ENCODE measurements at places on chromosomes 6 and 20.

DNA sequence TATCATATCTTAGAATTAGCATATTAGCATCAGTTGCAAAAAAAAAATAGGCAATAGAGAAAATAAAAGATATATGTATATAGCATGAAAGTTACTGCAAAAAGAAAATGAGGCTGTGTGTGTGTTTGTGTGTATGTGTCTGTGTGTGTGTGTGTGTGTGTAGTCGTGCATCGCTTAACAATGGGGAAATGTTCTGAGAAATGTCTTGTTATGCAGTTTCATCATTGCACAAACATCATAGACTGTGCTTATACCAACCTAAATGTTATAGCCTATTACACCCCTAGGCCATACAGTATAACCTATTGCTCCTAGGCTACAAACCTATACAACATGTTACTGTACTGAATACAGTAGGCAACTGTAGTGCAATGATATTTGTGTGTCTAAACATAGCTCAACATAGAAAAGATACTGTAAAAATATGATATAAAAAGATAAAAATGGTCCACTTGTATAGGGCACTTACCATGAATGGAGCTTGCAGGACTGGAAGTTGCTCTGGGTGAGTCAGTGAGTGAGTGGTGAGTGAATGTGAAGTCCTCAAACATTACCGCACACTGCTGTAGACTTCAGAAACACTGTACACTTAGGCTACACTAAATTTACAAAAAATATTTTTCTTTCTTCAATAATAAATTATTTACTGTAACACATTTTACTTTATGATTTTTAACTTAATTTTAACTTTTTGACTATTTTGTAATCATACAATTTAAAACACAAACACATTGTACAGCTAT lies 805.1 kb downstream of the KIF16B start:
- no peak for DNase-seq

DNA sequence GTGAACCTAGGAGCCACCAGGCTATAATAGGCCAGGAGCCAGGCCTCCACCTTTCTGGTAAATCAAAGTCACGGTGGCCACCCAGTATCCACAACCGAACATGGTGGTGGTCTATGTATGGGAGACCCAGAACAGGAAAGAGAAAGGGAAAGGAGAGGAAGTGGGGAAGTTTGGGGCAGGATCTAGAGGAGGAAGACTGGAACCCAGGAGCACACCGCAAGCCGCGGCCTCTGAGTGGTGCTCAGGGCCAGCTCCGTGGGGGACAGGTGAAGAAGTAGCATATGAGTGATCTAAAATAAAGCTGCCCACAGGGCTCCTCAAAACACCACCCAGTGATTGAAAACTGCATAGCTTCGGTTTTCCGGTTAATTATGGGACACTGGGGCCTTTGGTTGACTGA lies 214.8 kb downstream of the ZDHHC14 start:
- DNase-seq, result no peak

DNA sequence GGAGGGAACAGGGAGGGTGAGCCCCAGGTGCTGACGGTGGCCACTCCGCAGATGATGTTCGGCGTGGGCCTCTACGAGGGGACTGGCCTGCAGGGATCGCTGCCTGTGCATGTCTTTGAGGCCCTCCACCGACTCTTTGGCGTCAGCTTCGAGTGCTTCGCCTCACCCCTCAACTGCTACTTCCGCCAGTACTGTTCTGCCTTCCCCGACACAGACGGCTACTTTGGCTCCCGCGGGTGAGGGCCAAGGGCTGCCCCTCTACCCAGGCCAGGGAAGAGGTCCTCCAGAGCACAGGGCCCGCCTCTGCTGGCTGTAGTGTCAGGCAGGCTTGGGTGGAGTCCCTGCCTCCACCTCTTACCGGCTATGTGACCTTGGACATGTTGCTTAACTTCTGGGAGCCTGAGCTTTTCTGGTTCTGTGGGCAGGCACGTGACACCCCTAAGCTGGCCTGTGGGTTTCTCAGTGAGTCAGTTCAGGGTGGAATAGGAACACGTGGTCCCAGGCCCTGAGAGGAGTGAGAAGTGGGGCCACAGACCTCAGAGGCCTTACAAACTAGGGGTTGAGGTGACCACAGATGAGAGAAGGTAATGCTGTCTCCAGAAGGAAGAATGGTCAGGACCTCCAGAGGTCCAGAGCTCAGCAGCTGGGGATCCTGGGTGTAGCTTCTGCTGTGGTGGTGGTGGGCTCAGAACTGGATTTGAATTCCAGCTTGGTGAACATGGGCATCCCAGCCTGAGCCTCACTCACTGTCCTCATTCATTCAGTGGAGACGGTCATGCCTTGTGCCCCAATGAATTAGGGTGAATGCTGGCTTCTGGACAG lies 11.9 kb downstream of the PCIF1 start:
- DNase-seq, result no peak

- DNase-seq, result no peak
These were observed 112.7 kb downstream of the FHL5 start for GRCh38 chr6:96675597-96675996.

DNA sequence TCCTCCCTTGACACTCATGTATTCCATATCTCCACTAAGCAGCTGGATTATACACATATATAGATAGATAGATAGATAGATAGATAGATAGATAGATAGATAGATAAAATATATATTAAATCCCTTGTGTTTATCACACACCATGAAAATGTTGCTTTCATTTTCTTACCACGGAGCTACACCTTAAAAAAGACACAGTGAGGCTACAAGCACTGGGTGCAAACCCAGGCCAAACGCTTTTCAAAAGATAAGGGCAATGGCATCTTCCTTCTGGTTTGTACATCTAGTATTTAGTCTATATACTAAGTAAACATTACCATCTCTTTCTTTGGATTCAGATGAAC lies 377.1 kb downstream of the ESR1 start:
- DNase-seq, result no peak

DNA sequence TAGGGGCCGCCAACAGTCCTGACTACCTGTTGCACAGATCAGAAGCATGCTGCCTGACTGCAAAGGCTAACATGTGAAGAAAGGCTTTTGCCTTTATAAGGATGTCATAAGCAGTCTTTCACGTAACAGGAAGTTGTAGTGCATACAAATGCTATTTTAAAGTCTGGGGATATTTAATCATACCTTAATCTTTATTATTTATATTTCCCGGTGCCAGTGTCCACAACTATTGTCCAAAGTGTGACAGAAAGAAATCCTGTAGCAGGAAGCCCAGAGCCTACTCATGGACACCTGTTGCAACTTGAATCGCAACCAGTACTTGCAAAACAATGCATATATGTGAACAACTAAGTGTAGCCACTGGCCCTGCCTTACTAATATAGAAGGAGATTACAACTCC lies 235.8 kb downstream of the ALDH8A1 start:
- no peak for DNase-seq

GRCh38 chr6:53310771-53311585 lies 37.8 kb downstream of the ELOVL5 start:
- DNase-seq, result no peak

- DNase-seq, result no peak
These were observed 425.9 kb upstream of the RNF217 start for GRCh38 chr6:124536157-124536841.

- no peak for DNase-seq
These were observed 5.2 kb downstream of the STK38 start for GRCh38 chr6:36542041-36542440.

DNA sequence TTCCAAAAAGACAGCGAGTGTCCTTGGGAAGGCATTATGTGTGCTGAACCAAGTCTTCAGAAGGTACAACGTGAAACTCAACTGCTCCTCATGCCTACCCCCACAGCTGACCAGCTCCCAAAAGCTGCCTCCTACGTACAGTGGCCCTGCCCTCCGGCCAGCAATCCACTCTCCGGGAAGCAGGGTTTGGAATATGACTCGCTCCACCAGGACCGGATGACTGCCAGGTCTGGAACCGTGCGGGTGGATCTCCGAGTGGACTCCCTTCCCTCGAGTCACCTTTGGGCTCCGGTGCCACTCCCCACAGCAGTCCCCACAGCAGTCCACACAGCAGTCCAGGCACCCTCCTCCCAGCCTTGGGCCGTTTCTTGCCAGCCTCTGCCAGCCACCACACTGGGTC lies 4.3 kb downstream of the ZBTB46 start:
- no peak for DNase-seq

GRCh38 chr20:10536531-10536930 lies 101.4 kb downstream of the SLX4IP start:
- DNase-seq, result peak; percentile 41

GRCh38 chr6:32379545-32379944 lies 7.8 kb upstream of the TSBP1 start:
- no peak for DNase-seq

DNA sequence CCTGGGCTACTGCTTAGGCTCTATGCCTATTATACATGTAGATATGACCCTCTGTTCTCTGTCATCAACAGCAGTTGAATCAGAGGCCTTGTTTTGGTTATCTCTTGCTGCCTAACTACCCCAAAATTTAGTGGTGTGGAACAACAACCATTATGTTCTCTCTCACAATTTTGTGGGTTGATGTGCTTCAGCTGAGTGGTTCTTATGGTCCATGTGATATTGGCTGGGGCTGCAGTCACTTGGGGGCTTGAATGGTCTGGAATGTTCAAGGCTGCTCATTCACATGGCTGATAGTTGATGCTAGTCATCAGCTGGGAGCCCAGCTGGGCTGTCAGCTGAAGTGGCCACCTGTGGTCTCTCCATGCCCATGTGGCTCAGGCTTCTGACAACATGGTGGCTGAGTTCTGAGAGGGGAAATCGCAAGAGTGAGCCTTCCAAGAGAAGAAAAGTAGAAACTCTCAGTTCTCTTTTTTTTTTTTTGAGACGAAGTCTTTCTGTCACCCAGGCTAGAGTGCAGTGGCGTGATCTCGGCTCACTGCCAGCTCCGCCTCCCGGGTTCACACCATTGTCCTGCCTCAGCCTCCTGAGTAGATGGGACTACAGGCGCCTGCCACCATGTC lies 47.8 kb downstream of the SHLD1 start:
- DNase-seq, result no peak

DNA sequence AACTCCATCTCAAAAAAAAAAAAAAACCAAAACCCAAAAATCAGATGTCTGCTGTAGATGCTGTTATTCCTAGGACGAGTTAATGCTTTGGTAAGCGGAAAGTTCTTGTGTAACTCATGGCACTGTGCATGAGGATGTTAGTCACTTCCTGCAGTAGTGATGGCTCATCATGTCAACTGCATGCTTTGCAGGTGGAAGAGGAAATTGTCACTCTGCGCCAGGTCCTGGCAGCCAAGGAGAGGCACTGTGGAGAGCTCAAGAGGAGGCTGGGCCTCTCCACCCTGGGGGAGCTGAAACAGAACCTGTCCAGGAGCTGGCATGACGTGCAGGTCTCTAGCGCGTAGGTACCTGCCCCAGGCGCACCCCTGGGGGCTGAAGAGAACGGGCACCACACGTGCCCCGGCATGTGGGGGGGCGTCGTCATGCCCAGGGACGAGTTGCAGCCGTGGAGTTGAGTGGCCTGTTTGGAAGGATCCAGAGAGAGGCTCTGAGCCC lies 8.5 kb downstream of the TPD52L2 start:
- DNase-seq, result peak; percentile 77

- no peak for DNase-seq
These were observed 827.3 kb downstream of the DHX35 start for GRCh38 chr20:39789411-39789810.

DNA sequence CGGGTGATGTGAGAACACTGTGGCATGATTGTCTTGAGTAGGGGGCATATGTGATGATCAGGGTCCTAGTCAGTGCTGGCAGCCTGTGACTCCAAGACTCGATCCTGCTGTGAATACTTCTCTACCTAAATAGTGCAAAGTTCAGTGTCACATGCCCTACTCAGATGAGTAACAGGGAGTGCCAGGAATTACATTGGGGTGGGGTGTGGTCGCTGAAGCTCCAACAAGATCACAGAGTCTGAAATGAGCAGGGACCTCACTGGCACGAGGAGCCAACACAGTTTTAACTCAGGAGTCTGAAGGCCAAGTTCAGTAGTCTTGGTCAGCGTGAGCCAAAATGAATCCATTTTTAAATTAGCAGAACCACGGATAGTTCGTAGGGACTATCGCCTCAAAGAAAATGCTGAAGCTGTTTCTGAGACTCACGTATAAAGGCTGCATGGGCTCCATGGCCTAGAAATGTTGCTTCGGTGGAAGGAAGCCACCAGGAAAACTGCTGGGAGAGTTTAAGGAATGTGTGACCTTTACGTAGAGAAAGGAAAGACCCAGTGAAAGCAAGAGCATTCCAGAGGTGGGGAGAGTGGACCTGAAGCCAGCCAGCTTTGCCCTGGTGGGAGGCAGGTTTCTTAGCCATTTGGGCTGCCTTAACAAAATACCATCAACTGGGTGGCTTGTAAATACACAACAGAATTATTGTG lies 72.2 kb downstream of the RPP40 start:
- no peak for DNase-seq

DNA sequence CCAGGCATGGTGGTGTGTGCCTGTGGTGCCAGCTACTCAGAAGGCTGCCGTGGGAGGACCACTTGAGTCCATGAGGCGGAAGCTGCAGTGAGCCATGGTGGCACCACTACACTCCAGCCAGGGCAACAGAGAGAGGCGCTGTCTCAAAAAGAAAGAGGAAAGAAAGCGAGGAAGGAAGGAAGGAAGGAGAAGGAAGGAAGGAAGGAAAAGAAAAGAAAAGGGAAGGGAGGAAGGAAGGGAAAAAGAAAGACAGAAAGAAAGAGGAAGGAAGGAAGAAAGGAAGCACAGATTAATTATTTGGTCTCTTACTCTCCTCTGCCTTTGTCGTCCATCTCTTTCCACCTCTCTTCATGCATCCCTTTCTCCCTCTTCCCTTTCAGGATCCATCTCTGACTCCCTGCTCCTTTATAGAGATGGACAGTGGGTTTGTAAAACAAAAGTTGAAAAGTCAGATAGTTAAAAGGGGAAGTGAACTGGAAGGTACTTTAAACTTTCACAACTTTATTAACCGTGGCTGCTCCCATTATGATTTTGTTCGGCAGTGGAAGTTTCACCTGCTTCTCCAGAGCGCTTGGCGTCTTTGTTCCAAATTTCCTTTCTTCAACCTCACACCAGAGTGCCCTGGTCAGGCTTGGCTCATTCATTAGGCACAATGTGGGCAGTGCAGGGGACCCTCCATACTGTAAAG lies 1.5 kb downstream of the HLA-DQA1 start:
- DNase-seq, result no peak

GRCh38 chr6:96156425-96156824 lies 140.7 kb downstream of the FUT9 start:
- DNase-seq, result no peak

- DNase-seq, result no peak
These were observed 605.7 kb upstream of the GJE1 start for GRCh38 chr6:141526985-141527384.

GRCh38 chr6:84652356-84653026 lies 111.9 kb downstream of the TBX18 start:
- DNase-seq, result no peak

- DNase-seq, result no peak
These were observed 23.1 kb upstream of the MICB start for GRCh38 chr6:31474871-31475286.

- no peak for DNase-seq
These were observed 7.5 kb downstream of the BEND6 start for GRCh38 chr6:56962441-56962840.

- no peak for DNase-seq
These were observed 115.4 kb downstream of the FRK start for GRCh38 chr6:115945306-115945705.

GRCh38 chr6:13183415-13184088 lies 144.8 kb downstream of the TBC1D7 start:
- DNase-seq, result peak; percentile 41

GRCh38 chr6:154460306-154461071 lies 50.0 kb downstream of the CNKSR3 start:
- DNase-seq, result no peak

GRCh38 chr6:61886608-61887259 lies 399.3 kb downstream of the KHDRBS2 start:
- DNase-seq, result no peak

GRCh38 chr20:42024653-42025052 lies 406.5 kb upstream of the CHD6 start:
- DNase-seq, result peak; percentile 10
